ENCODE measurements at places on chromosomes 2 and 18.

- no peak for DNase-seq
Observed at GRCh38 chr2:26273501-26273900, 28.8 kb downstream of the HADHB start.

DNA sequence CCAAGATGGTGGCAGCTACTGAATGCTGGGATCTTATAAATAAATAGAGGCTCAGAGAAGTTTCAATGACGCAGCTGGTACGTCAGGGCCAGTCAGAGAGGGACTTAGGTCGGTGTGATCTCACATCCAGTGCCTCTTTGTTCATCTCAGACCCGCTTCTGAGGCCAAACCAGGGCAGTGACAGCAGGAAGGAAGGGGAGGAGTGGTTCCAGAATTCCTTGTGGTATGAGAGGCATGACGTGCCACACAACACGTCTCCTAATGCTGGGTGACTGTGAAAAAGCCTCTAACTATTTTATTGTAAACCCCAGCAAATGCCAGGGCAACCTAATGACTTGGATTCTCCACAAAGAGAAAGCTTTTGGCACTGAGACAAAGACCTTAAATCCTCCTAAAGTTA lies 423.3 kb downstream of the LPIN1 start:
- DNase-seq: no peak

- no peak for DNase-seq
Observed at GRCh38 chr2:64990876-64991275, 1.7 kb downstream of the SLC1A4 start.

DNA sequence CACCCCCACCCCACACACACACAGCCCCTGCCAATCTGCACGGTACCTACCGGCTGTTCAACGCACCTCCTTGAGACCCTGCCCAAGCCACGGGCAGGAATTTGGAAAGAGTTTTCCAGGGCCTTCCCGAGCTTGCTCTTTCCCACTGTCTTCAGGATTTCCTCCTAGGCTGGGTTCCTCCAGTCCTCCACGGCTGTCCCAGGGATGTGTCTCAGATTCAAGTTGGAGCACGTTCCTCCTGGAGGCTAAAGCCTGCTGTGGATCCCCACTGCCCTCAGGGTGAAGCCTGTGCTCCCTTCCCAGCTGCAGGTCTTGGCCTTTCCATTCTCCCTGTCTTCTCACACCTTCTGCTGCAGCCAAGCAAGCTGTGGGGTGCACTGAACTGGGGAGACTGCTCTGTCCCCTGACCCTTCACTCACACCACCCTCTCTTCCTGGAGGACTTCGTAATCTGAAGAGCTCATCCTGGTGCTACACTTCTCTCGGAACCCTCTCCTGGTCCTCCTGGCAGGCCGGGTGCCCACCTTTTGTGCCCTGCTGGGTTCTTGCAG lies 54.9 kb upstream of the HS6ST1 start:
- DNase-seq: no peak

DNA sequence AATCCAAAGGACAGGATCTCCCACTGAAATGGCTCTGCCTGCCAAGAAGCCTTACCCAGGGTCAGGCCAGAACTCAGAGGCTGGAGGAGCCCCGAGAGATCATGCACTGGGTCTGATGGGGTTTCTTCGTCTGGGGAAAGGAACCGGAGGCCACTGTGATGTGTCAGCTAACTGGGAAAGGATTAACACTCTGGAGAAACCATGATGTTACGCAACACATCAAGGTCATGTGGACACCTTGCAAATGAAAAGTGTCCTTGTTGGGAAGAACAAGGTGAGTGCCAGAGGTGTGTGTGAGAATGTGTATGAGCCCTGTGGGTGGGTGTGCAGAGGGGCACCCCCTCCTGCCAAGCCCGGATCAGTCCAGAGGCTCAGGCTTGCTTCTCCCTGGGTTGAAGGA lies 86.9 kb downstream of the CRACDL start:
- no peak for DNase-seq

DNA sequence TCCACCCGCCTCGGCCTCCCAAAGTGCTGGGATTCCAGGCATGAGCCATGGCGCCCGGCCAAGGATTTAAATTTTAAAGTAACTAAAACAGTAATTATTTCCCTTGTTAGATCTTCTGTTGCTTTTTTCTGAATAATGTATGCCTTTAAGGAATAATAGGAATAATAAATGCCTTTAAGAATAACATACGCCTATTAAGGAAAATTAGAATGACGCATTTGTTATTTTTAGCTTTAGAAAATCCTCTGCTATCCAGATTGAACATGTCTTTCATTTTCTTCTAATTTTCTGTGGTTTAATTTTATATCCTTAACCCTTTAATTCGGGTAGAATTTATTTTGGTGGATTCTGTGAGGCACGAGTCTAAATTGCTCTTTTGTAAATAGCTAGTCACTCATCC lies 23.1 kb upstream of the TMBIM1 start:
- DNase-seq: no peak

- DNase-seq: no peak
Observed at GRCh38 chr2:149170156-149170555, 131.7 kb downstream of the LYPD6B start.

Data from stimulated activated CD8-positive, alpha-beta memory T cell treated with anti-CD3 and anti-CD28 coated beads, Interleukin-4, amount 100 ng/mL, for 1 hour (primary cell).